Stomach (tissue), 19 donors: ENCODE measurements at places on chromosomes 16 and 17. TPM values are rescaled to one million over a fixed set of nuclear protein-coding genes. Genes with fewer than 3 reads are reported as not detected.

The RAP1GAP2 gene
- total RNA-seq = 50.7 TPM

The SLC13A2 gene
- total RNA-seq = not detected

The XYLT1 gene
- total RNA-seq = 9.6 TPM

The PRSS53 gene
- 2.4 TPM for total RNA-seq

The TBX6 gene
- 3.8 TPM for total RNA-seq

The CMIP gene
- 11.1 TPM for total RNA-seq

The NPIPB13 gene
- 6.4 TPM for total RNA-seq

The WNT3 gene
- 0.14 TPM for total RNA-seq

The HSPB9 gene
- not detected for total RNA-seq

The CHP2 gene
- not detected for total RNA-seq

The ATP2C2 gene
- 141 TPM for total RNA-seq

The FZD2 gene
- not detected for total RNA-seq

The OR4D1 gene
- not detected for total RNA-seq

The MYL11 gene
- not detected for total RNA-seq

The DEXI gene
- total RNA-seq = 16.5 TPM

The IRX5 gene
- 1.8 TPM for total RNA-seq
